ENCODE measurements at places on chromosomes 12 and 14.

DNA sequence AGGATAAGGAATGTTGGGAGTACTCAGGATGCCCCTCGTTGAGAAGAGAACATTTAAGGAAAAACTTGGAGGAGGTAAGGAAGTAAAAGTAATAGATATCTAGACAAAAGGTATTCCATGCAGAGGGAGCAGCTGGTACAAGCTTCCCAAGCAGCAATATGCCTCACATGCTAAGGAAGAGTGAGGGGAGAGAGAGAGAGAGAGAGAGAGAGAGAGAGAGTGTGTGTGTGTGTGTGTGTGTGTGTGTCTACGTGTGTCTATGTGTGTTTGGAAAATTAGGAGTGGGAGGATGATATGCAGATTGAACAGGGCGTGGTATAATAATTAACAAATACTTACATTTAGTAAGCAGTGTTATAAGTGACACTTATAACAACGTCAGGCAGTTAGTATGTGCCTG lies 9.2 kb upstream of the PARP11 start:
- DNase-seq: no peak

- no peak for DNase-seq
These were observed 68.1 kb downstream of the TPH2 start for GRCh38 chr12:72006766-72007165.

DNA sequence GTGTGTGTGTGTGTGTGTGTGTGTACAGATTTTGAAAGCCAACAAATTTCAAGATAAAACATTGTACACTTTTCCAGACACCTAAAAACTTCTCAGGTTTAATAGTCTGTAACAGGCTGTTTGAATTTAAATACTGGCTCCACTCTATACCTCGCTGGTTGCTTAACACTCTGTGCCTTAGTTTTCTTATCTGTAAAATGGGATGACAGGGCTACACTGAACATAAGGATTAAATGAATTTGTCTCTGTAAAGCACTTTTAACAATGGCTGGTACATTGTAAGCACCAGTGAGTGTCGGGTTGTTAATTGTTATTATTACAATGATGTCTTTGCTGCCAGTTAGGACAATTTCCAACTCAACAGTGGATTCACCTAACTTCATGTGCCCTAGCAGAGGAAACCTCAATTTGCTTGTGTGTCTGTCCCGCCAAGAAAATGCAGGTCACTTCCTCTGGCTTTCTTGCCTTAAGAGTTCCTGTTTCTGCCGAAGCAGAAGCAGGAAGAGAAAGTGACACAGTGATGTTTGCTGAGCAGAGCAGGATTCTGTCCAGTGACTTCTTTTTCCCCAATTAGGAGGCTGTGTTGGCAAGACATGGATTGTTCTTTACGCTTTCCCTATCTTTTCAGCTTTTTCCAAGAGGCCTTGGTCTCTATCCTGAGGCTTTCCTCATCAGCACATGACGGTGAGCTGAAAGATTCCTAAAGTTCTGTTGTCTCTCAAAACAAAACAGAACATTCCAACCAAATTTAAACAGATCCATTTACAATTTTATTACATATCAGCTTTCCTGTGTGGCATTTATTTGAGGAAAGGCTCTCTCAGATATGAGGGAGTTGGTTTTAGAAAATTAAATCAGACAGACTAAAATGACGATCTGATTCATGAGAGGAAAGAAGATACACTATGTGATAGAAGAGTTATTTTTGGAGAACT lies 154.1 kb upstream of the ATP2B1 start:
- DNase-seq: no peak

- no peak for DNase-seq
These were observed 33.4 kb downstream of the NELL2 start for GRCh38 chr12:44842669-44843068.

GRCh38 chr14:81337073-81337472 lies 63.1 kb downstream of the STON2 start:
- no peak for DNase-seq

DNA sequence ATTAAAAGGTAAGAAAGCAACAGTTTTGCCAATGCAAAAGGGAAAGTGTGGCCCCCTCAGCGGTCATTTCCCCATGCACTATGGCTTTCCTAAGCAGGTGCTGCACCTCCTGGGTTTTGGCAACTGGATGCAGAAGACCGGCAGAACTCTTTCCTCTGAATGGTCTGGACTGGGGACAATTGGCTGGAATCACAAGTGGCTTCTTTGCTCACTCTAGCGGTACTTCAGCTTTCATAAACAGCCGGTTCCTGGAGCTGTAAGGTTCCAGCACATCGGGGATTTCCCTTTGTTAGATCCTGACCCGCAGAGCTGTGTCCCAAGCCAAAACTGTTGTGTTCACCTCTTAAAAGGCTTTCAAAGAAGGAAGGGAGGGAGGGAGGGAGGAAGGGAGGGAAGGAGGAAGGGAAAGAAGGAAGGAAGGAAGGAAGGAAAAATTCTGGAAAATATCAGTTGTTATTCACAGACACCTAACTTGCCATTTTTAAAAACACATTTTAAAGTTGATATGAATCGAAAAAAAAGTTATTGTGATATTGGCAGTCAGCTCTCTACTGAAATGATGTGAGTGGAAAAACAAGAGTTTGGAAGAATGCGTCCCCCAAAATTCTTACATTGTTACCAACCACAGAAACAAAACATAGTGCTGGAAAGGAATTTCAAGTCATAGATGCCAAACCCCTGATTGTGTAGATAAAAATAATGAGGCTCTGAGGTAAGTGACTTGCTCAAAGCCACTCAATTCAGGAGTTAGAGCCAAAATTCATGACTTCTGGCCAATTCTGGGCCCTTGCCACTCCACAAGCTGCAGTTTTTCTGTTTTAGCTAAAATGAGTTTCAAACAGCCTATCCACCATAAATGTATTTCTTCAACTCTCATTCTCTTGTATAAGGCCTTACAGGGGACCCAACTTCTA lies 220.6 kb upstream of the HMGA2 start:
- DNase-seq: peak; percentile 14

DNA sequence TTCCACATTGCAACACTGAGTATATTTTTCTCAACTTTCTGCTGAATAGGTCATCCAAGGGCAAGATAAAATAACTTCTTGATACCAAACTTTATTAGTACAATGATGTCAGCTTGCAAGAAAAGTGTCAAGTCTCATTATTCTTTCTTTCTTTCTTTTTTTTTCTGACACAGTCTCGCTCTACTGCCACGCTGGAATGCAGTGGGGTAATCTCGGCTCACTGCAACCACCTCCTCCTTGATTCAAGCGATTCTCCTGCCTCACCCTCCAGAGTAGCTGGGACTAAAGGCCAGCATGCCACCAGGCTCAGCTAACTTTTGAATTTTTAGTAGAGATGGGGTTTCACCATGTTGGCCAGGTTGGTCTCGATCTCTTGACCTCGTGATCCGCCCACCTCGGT lies 523.4 kb downstream of the FSCB start:
- DNase-seq: no peak

GRCh38 chr14:87522575-87522974 lies 470.4 kb downstream of the GALC start:
- peak; percentile 46 for DNase-seq

DNA sequence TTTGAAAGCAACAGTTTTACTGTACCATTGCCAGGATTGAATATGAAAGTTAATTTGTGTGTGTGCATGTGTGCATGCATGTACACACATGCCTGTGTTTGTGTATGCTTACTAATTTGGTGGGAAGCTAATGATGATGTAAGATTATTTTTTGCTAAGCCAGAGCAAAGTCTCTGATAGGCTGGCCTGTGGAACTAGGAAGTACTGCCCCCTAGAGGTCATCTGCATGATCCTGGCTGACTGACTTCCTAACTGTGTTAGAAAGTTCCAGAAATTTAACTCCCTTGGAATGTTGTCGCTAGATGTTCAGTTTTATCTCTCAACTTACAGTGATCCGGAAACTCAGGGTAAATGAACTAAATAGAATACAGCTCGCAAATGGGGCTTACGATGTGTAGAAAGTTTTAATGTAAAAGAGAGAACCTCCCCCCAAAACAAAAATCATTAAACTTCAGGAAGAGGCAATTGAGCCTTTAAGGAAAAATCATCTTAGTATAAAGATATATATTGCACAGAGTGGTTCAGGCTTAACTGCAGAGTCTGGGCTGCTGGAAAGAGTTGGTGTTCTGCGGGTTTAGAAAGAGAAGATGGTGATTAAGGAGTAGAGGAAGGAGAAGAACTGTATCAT lies 34.3 kb upstream of the SLC38A1 start:
- no peak for DNase-seq

DNA sequence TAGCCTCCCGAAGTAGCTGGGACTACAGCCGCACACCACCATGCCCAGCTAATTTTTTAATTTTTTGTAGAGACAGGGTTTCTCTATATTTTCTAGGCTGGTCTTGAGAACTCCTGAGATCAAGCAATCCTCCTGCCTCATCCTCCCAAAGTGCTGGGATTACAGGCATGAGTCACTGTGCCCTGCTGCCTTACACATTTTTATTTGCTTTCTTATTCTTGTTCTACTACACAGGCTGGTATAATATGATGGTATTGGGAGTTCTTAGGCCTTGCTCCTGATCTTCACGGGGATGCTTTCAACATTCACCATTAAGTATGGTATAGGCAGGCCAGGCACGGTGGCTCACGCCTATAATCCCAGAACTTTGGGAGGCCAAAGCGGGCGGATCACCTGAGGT lies 21.2 kb downstream of the DGLUCY start:
- DNase-seq: no peak

- no peak for DNase-seq
These were observed 154.8 kb downstream of the PRKCH start for GRCh38 chr14:61476105-61476753.

Data from NCI-H510A treated with DMSO at 0.1 percent for 48 hours (cell line).